Activated T-cell treated with anti-CD3 and anti-CD28 coated beads for 1 hour (primary cell): ENCODE measurements at places on chromosomes 2 and 18.

DNA sequence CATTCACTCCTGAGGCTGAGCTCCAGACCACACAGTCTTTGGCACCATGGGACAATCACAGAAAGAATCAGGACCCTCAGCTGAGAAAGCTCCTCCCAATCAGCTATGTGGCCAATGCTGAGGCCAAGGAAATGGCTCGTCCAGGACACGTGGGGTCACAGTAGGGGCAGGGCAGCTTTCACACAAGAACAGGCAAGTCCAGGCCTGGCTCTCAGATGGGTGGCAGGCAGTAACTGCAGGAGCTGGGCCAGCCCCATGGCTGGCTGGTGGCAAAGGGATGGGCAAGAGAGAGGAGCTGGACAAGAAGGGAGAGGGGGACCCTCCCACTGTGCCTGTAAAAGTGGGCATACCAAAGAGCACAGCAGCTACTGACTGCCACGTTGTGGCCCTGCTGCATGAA is 12.2 kb upstream of the EDAR start:
- DNase-seq = no peak

DNA sequence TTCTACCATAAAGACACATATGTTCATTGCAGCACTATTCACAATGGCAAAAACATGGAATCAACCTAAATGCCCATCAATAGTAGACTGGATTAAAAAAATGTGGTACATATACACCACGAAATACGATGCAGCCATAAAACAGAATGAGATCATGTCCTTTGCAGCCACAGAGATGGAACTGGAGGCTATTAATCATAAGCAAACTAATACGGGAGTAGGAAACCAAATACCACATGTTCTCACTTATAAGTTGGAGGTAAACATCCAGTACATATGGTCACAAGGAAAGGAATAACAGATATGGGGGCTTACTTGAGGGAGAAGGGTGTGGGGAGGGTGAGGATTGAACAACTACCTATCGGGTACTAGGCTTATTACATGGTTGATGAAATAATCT is 7.7 kb downstream of the HMSD start:
- DNase-seq = no peak

- DNase-seq = no peak
Measured at GRCh38 chr2:237766340-237766739, 32.2 kb upstream of the RBM44 start.

DNA sequence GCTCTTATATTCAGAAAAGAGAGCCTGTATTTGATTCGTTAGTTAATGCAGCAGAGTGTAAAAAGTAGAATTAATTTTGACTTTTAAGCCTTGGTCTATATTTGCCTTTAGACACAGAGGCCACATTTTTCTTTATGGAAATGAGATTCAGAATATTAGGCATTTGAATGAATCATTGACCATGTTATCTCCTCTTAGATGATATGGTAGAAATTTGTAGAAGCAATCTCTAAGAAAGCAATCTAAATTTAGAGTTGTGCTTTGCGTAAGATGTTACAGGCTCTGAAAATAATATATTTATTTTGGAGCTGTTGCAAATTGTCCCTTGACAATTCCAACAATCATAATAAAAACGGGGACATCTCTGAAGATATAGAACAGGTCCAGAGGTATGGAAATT is 68.3 kb upstream of the ST6GAL2 start:
- DNase-seq = no peak

DNA sequence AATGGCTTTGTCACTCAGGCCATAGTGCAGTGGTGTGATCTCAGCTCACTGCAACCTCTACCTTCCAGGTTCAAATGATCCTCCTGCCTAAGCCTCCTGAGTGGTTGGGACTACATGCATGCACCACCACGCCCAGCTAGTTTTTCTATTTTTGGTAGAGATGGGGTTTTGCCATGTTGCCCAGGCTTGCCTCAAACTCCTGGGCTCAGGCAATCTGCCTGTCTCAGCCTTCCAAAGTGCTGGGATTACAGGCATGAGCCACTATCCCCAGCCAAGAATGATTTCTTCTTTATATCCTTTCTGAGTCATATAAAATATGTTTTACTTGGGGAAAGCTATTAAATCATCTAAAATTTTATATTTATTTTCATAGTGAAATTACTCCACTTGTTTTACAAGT is 61.3 kb downstream of the CYBRD1 start:
- DNase-seq = no peak

- DNase-seq = no peak
Measured at GRCh38 chr2:34004936-34005335, 405.8 kb upstream of the FAM98A start.

DNA sequence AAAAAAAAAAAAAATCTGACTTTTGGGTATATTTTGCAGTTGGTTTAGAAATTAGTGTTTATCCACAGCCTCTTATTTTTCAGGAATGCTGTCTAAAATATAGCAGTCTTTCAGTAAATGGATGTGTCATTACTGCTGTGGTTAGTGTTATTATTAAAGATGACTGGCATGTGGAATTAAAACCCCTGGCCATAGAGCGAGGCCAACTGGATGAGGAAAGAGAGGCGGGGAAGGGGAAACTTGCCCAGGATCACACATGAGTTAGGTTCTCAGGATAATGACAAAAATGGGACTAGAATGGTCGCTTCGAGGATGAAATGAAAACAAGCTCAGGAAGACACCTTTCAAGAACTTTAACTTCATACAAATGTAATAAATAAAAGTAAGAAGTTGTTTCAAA is 57.4 kb upstream of the APCDD1 start:
- DNase-seq = no peak

DNA sequence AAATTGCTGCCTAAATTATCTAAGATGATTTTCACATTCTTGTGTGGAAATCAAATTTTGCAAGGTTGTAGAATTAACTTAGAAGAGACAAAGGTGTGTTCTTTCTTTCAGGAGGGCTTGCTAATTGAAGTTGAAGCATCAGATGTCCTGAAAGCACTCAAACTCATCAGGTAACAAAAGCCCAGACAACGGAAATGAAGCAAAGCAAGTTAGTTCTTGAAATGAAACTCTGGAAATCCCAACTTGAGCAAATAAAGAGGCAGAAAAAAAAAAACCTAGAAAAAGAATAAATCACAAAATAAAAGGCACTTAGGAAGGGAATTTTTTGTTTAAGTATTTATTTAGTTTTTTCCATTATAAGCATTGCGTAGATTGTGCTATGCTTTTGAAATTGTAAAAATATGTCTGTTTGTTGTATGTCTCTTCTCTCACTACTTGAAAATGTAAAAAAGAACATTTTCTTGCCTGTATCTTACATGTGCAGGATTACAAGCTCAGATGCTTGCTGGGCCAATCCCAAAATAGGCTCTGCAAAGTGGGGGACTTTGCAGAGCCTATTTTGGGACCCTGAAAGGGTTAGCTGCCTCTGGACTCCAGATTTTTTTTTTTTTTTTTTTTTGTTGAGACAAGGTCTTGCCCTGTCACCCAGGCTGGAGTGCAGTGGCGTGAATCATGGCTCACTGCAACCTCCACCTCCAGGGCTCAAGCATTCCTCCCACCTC is 46.7 kb downstream of the FAM161A start:
- DNase-seq = no peak

GRCh38 chr2:17482651-17483050 is 35.6 kb downstream of the RAD51AP2 start:
- DNase-seq = no peak

GRCh38 chr18:65363011-65363410 is 387.8 kb upstream of the CDH7 start:
- DNase-seq = no peak
